ENCODE measurements at places on chromosomes 7 and 10. TPM values are rescaled to one million over a fixed set of nuclear protein-coding genes. Genes with fewer than 3 reads are reported as not detected.

Gene MACROH2A2
- 23.6 TPM for total RNA-seq

Gene PRXL2A
- 39.5 TPM for total RNA-seq

Gene CCDC7
- 0.72 TPM for total RNA-seq

Gene ZC3HAV1L
- 4.0 TPM for total RNA-seq

Gene ARF5
- total RNA-seq, result 167 TPM

Gene PDK4
- 28.0 TPM for total RNA-seq

Gene ADCY1
- total RNA-seq, result 2.5 TPM

Gene MSRB2
- 15.5 TPM for total RNA-seq

Gene CYP2C19
- not detected for total RNA-seq

Gene HOXA9
- 0.41 TPM for total RNA-seq

Gene PTPRN2
- total RNA-seq, result 0.69 TPM

Gene SERPINE1
- 1,731 TPM for total RNA-seq

Gene PNLIPRP3
- 0.03 TPM for total RNA-seq

Gene POM121
- 38.1 TPM for total RNA-seq

Gene CRPPA
- total RNA-seq, result 0.65 TPM

Gene GATA3
- total RNA-seq, result 4.4 TPM

Gene GIMAP6
- not detected for total RNA-seq

Gene TSPAN13
- total RNA-seq, result 16.8 TPM

Gene RRP12
- 57.4 TPM for total RNA-seq

Gene WASHC2C
- 17.2 TPM for total RNA-seq

Gene TCAF2
- 1.4 TPM for total RNA-seq

Gene GHRHR
- total RNA-seq, result not detected

Gene PAX2
- 0.22 TPM for total RNA-seq

Gene SEMA3A
- 4.5 TPM for total RNA-seq

Gene TMED4
- 51.4 TPM for total RNA-seq

Gene ATP6V0A4
- total RNA-seq, result 0.22 TPM

Gene GPR146
- 1.9 TPM for total RNA-seq

Gene CALCR
- not detected for total RNA-seq

Gene NME8
- total RNA-seq, result not detected

Gene COL17A1
- 1.7 TPM for total RNA-seq

Gene VWDE
- 0.58 TPM for total RNA-seq

Gene GPR15LG
- total RNA-seq, result not detected

Gene VSIR
- 25.5 TPM for total RNA-seq

Gene LRRC4
- not detected for total RNA-seq

Gene CALML3
- total RNA-seq, result not detected

Gene PNLIPRP2
- 0.06 TPM for total RNA-seq

Gene ANXA11
- 201 TPM for total RNA-seq

Gene ALOX5
- total RNA-seq, result 0.22 TPM

Gene CD36
- not detected for total RNA-seq

Gene C10orf53
- total RNA-seq, result not detected

Gene OR2A5
- not detected for total RNA-seq

Gene NOM1
- total RNA-seq, result 20.5 TPM

Gene NRG3
- total RNA-seq, result not detected

Gene TWIST1
- 3.3 TPM for total RNA-seq

Gene ICA1
- total RNA-seq, result 1.1 TPM

Gene MAT1A
- 0.04 TPM for total RNA-seq

Gene PITX3
- 1.1 TPM for total RNA-seq

Gene RAPGEF5
- 0.06 TPM for total RNA-seq

Gene NUTM2D
- total RNA-seq, result 1.4 TPM

Gene KLHDC10
- 13.1 TPM for total RNA-seq

Gene HOXA4
- 1.9 TPM for total RNA-seq

Gene HPSE2
- not detected for total RNA-seq

Gene UNCX
- total RNA-seq, result not detected

Gene RABGEF1
- total RNA-seq, result 22.0 TPM

Gene MYO3A
- not detected for total RNA-seq

Gene ELAPOR2
- 0.06 TPM for total RNA-seq

All from A549 treated with AZD2906 at 1 μM for 4 hours (cell line).